ENCODE measurements at places on chromosomes 3 and 15. TPM values are rescaled to one million over a fixed set of nuclear protein-coding genes. Genes with fewer than 3 reads are reported as not detected.

DNA sequence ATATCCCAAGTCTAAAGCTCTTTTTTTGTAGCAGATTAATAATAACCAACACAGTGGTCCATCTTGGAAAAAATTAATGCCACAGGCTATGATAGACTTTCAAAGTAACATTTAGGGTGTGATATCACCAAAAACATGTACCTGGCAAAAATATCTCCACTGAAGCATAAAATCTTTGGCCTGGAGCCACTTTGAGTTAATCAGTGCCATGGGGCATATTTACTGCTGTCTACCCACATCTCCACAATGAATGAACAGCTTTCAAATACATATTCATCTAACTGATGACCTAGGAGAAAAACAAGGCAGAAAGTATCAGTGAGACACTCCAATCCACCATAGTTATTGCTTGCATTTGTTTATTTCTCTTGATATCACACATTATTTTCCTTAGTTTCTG is 296.0 kb upstream of the MDFIC2 start:
- no peak for DNase-seq
- H3K27ac ChIP-seq: no peak overlapping the region
- H3K36me3 ChIP-seq: no peaks in the 10 kb centered on the region
- H3K27me3 ChIP-seq: no peaks in the 10 kb centered on the region
- H3K4me1 ChIP-seq: no peaks in the 10 kb centered on the region
- H3K4me3 ChIP-seq: no peak overlapping the region

Gene PPP2R3A
- 0.20 TPM for polyA plus RNA-seq

- no peaks in the 10 kb centered on the region for H3K4me1 ChIP-seq
- no peak overlapping the region for H3K27ac ChIP-seq
- no peaks in the 10 kb centered on the region for H3K36me3 ChIP-seq
- DNase-seq: no peak
- H3K4me3 ChIP-seq: no peak overlapping the region
Measured at GRCh38 chr15:62792986-62793751, 249.4 kb upstream of the TPM1 start.

GRCh38 chr3:143814443-143814889 is 33.8 kb downstream of the SLC9A9 start:
- DNase-seq: no peak
- no peaks in the 10 kb centered on the region for H3K36me3 ChIP-seq
- H3K4me1 ChIP-seq: no peaks in the 10 kb centered on the region
- H3K27ac ChIP-seq: no peak overlapping the region
- no peaks in the 10 kb centered on the region for H3K27me3 ChIP-seq

DNA sequence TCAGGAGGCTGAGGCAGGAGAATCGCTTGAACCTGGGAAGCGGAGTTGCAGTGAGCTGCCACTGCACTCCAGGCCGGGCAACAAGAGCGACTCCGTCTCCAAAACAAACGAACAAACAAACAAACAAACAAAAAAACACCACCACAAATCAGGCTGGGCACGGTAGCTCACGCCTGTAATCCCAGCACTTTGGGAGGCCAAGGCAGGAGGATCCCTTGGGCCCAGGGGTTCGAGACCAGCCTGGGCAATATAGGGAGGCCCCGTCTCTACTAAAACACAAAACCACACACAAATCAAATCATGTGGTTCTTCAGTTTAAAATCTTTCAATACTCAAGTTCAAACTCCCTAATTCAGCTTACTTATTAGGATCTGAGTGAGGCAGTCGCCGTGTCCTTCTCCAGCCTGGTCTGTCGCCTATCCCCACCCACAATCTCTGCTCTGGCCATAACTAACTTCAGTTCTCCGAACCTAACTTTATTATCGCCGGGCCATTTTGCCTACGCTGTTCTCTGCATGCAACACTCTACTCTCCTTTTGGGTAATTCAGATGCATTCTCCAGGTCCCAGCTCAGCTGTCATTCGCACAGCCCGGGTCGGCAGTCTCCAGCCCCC is 660 bp upstream of the RTF1 start:
- no peaks in the 10 kb centered on the region for H3K27me3 ChIP-seq
- H3K27ac ChIP-seq: peak overlapping the region; percentile 81
- peak overlapping the region; percentile 98 for H3K4me3 ChIP-seq

Gene ANKRD63
- polyA plus RNA-seq: not detected

Gene COPG1
- polyA plus RNA-seq: 99.8 TPM

DNA sequence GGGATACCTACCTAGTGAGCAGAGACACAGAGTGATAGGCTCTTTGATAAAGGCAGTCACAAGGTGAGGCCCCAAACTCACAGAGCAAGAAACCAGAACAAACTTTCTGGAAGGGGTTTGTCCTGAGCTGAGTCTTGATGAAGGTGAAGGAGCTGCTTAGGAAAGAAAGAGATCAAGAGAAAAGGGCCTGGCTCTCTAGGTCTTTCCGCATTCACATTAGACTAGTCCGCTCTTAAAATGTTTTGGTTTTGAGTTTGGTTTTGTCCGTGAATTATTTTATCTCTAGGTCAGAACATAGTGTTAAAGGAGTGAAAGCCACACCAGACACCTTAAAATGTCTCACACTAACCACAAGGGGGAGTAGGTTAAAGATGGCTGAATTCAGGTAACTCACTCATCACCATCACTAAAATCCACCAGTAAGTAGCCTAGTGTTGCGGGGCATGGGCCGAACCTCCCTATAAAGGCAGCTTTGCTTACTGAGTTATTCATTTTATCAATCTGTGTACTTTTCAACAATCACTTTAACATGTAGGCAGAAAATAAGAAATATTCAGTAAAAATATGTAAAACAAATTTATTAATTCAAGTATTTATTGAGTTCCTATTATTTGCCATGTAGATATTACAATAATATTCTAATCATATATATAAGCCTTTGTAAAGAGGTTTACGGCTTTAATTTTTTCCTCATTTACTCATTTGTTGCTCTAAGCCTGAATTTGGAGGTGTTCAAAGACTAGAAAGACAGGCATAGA is 121.5 kb upstream of the TSC22D2 start:
- no peaks in the 10 kb centered on the region for H3K27me3 ChIP-seq
- H3K4me3 ChIP-seq: no peak overlapping the region
- no peaks in the 10 kb centered on the region for H3K4me1 ChIP-seq
- H3K27ac ChIP-seq: no peak overlapping the region
- no peak for DNase-seq
- no peaks in the 10 kb centered on the region for H3K36me3 ChIP-seq

DNA sequence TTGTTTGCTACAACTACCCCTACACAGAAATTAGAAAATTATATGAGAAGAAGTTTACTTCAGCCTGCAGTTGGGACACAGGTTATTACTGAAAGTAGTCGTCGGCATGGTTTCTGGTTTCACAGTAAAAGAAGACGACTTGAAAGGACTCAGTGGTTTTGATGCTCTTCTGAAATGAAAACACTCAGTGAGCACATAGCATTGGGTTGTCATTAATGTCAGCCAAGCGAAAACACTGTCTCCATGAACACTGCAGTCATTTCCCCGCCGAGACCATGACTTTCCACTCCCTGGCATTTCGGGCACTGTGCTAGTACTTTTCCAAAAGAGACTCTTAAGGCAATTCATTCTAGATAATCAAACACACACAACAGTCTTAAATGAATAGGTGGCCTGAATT is 69.2 kb upstream of the ICE2 start:
- peak overlapping the region; percentile 28 for H3K27ac ChIP-seq
- DNase-seq: peak; percentile 50

DNA sequence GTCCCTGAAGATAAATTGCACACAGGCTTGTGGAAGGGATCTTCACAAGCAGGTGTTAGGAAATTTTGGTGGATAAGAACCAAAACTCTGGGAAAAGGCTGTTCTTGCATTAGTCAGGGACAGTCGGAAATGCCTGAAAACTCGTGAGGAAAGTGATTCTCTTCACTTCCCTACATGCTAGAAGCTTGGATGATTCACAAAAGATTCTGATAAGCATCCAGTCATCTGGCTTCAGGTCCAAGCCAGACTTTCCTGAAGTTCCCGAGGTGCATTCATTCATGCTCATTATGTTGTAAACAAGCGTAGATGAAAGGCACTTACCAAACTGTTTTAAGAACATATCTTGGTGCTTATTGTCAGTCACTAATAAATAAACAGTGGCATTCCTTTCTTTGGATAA is 1028.7 kb downstream of the NTRK3 start:
- DNase-seq: no peak
- no peaks in the 10 kb centered on the region for H3K4me1 ChIP-seq
- no peak overlapping the region for H3K27ac ChIP-seq
- H3K27me3 ChIP-seq: no peaks in the 10 kb centered on the region

Gene GALNT15
- not detected for polyA plus RNA-seq

DNA sequence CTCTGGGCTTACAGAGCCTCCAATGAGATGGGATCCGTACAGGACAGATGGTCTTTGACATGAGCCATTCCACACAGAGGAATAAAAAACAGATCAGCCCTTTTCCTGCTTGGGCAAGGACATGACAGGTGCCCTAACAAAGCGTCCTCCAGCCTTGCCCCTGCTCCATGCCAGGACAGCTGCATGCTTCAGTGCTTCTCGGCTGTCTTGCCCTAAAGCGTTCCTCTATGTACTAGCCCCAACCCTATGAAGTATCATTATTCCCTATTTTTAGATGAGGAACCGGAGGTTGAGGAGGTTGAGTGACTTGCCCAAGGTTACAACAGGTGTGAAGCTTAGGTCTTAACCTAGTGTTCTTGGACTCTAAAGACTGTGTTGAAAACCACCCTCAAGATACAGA is 10.5 kb downstream of the POMGNT2 start:
- DNase-seq: no peak
- no peak overlapping the region for H3K4me3 ChIP-seq
- H3K4me1 ChIP-seq: no peaks in the 10 kb centered on the region
- no peaks in the 10 kb centered on the region for H3K27me3 ChIP-seq

GRCh38 chr15:43868406-43868805 is 41.6 kb downstream of the WDR76 start:
- no peaks in the 10 kb centered on the region for H3K4me1 ChIP-seq
- no peak overlapping the region for H3K4me3 ChIP-seq
- H3K27ac ChIP-seq: no peak overlapping the region
- no peaks in the 10 kb centered on the region for H3K36me3 ChIP-seq
- no peaks in the 10 kb centered on the region for H3K27me3 ChIP-seq

Gene VIPR1
- 44.8 TPM for polyA plus RNA-seq

DNA sequence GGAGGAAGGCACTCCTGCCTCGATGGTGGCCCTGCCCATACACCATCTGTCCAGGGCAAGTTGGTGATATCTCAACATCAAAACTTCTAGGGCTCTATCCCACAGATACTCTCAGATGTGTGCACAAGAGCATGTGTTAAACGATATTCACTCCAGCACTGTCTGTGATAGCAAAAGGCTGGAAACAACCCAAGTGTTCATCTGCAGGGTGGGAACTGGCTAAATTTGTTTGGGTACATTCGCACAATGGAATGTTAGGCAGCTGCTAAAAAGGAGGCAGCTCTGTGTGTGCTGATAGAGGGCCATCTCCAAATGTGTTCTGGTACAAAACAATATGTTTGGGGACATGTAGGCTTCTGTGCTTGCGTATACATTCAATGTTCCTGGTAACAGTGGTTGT is 19.8 kb downstream of the IGDCC4 start:
- no peak overlapping the region for H3K4me3 ChIP-seq
- no peaks in the 10 kb centered on the region for H3K27me3 ChIP-seq
- no peak overlapping the region for H3K27ac ChIP-seq
- H3K4me1 ChIP-seq: no peaks in the 10 kb centered on the region
- DNase-seq: no peak

Gene INSYN1
- polyA plus RNA-seq: not detected

DNA sequence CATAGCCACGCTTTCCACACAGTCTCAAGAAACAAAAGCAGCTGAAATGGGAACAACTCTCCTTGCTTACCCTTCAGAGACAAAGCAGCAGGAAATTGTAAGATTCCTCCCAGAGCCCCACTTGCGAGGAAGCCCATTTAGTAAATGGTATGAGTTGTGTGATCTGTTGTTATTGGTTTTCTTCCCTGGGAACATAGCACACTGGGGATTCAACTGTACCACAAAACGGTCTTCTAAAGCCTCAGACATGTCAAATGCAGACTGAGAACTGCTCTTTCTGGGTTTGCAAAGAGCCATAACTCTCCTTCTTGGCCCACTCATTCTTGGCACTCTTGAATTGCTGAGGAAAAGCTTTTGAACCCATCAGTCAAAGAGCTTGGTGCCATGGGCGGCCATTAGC is 101.0 kb upstream of the COL8A1 start:
- no peaks in the 10 kb centered on the region for H3K36me3 ChIP-seq

- H3K4me3 ChIP-seq: no peak overlapping the region
- H3K4me1 ChIP-seq: no peaks in the 10 kb centered on the region
- no peak for DNase-seq
- H3K36me3 ChIP-seq: no peaks in the 10 kb centered on the region
- H3K27me3 ChIP-seq: no peaks in the 10 kb centered on the region
Measured at GRCh38 chr3:149216193-149216869, 5.3 kb downstream of the CP start.

GRCh38 chr3:9035473-9035872 is 72.2 kb upstream of the RAD18 start:
- H3K36me3 ChIP-seq: no peaks in the 10 kb centered on the region
- no peak overlapping the region for H3K4me3 ChIP-seq
- no peak overlapping the region for H3K27ac ChIP-seq
- no peaks in the 10 kb centered on the region for H3K4me1 ChIP-seq

Gene ONECUT1
- polyA plus RNA-seq: not detected

GRCh38 chr15:84861781-84862180 is 22.7 kb upstream of the SLC28A1 start:
- DNase-seq: no peak
- H3K4me1 ChIP-seq: no peaks in the 10 kb centered on the region
- no peak overlapping the region for H3K27ac ChIP-seq
- H3K36me3 ChIP-seq: no peaks in the 10 kb centered on the region
- H3K27me3 ChIP-seq: no peaks in the 10 kb centered on the region

DNA sequence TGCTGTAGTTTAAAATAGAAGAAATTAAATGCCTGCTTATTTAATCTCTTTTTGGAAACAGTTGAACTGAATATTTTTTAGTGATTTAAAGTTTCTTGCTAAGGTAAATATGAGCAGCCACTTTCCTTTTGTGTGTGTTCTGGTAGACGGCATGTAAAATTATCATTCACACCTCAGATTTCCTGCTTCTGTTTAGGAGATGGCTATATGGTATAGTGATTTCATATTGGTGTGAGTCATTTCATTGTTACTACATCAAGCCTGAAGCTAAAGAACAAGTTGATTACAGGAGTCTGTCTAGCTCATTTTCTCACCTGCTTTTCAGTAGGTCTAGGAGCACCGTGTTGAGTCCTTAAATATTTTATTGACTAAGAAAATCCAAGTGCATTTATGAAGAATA is 2.2 kb downstream of the LRCH3 start:
- peaks cover 10% of the 10 kb centered on the region for H3K4me1 ChIP-seq
- no peaks in the 10 kb centered on the region for H3K27me3 ChIP-seq
- H3K27ac ChIP-seq: no peak overlapping the region
- no peak overlapping the region for H3K4me3 ChIP-seq

- no peak overlapping the region for H3K27ac ChIP-seq
- H3K4me1 ChIP-seq: no peaks in the 10 kb centered on the region
- DNase-seq: no peak
- no peaks in the 10 kb centered on the region for H3K27me3 ChIP-seq
- no peak overlapping the region for H3K4me3 ChIP-seq
Measured at GRCh38 chr3:76107935-76108570, 322.7 kb upstream of the ZNF717 start.

GRCh38 chr3:59381282-59381681 is 331.5 kb upstream of the CFAP20DC start:
- DNase-seq: no peak
- no peak overlapping the region for H3K27ac ChIP-seq
- no peaks in the 10 kb centered on the region for H3K27me3 ChIP-seq
- H3K4me3 ChIP-seq: no peak overlapping the region
- H3K4me1 ChIP-seq: no peaks in the 10 kb centered on the region

GRCh38 chr3:132871956-132872355 is 149.7 kb upstream of the NPHP3 start:
- H3K4me3 ChIP-seq: no peak overlapping the region
- DNase-seq: no peak
- no peaks in the 10 kb centered on the region for H3K36me3 ChIP-seq
- no peaks in the 10 kb centered on the region for H3K4me1 ChIP-seq
- H3K27ac ChIP-seq: no peak overlapping the region

Gene TMEM207
- polyA plus RNA-seq: not detected

Data from naive thymus-derived CD4-positive, alpha-beta T cell (primary cell).